Activated effector memory CD4-positive, alpha-beta T cell treated with anti-CD3 and anti-CD28 coated beads, Interleukin-2, amount 50 U/mL, for 16 hours (primary cell): ENCODE measurements at places on chromosomes 12 and 14.
A peak's percentile ranks its signal among the peaks of the same experiment; 100 is the strongest.

GRCh38 chr12:57983858-57984505 lies 42.6 kb downstream of the ATP23 start:
- DNase-seq, result no peak

DNA sequence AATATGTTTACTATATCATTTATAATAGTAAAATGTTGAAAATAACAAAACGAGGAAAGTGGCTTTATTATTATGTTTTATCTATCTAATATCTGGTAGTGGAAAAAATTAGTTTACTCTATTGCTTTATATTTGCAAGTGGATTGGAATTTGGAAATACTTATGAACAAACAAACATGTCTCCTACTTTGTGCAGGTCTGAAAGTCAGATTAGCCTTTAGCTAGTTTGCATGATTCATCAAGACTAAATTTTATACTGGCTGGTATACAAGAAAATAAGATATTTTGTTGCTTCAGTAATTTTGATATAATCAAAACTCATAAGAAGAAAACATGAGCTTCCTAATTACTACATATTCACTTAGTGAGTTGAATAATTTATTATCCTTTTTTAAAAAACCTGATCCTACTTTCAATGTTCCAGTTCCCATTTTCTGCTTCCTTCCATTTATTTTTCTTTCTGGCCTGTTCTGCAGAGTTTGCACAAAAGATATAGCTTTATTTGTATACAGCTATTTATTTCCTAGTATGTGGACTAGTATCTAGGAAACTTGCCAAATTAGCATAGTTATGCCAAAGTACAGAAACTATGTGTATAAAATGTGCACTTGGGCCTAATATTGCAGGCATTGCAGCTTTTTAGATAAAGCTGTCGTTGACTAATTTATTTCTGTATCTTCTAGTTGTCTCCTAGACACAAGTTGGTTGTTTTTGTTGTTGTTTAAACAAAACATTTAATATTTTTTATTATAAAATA lies 122.0 kb downstream of the AKAP6 start:
- DNase-seq, result no peak

- DNase-seq, result peak; percentile 64
Observed at GRCh38 chr12:117063162-117063911, 35.9 kb downstream of the TESC start.

DNA sequence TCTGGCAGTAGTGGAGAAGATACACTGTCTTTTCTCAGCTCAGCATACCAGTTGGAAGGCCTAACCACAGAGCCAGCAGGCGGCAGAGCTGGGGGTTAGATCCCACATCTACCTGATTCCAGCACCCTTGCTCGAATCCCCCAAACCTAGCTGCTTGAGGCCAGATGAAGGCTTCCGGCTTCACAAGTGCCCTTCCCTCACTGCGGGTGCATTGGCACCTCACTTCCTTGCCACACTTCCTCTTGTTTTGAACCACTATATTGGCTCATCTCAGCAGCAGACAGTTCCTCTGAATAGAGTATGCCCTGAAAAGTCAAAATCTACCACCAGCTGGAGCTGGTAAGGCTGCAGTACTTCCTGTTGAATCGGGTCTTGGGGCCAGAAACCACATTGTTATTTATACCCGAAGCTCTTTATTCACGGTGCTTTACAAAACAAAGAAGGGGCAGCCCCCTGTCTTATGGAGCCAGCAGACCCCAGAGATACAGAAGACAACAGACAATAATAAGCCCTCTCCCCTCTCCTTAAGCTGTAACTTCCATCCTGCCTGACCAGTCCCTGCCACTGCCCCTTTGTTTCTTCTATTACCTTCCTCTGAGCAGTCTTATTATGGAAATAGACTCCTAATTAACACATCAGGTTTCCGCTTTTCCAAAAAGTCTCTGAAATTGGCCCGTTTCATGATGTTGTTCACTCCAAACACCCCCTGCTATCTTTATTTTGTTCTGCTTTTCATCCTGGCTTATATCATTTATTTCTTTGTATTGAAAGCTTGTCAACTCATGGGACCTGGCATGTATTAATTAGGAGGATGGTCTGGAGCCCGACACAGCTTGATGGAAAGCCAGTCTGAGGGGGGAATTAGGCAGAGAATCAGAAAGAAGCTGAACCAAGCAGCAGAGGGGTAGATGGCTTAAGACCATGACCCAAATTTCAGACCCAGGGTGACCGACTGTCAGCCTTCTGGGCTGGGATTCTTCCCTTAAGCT lies 233.5 kb downstream of the EFCAB11 start:
- peak; percentile 84 for DNase-seq

GRCh38 chr14:103556946-103557758 lies 5.3 kb downstream of the BAG5 start:
- no peak for DNase-seq

- no peak for DNase-seq
Observed at GRCh38 chr12:69570000-69570516, 15.2 kb upstream of the CCT2 start.

DNA sequence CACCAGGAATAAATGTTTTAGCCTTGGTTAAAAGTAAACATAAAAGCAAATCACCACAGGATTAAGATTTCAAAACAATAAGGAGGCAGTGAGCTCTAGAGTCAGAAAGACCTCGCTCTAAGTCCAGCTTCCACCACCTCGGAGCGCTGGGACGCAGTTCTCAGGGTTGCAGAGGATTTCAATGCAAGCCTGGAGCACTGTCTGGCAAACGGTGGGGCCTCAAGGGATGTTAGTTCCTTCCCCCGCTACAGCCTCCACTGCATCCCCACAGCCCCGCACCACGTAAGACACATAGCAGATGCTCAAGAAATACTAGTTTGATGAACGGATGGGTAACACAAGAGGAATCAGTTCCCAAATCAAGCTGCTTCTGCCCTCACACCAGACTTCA lies 39.3 kb upstream of the TMCC3 start:
- no peak for DNase-seq

DNA sequence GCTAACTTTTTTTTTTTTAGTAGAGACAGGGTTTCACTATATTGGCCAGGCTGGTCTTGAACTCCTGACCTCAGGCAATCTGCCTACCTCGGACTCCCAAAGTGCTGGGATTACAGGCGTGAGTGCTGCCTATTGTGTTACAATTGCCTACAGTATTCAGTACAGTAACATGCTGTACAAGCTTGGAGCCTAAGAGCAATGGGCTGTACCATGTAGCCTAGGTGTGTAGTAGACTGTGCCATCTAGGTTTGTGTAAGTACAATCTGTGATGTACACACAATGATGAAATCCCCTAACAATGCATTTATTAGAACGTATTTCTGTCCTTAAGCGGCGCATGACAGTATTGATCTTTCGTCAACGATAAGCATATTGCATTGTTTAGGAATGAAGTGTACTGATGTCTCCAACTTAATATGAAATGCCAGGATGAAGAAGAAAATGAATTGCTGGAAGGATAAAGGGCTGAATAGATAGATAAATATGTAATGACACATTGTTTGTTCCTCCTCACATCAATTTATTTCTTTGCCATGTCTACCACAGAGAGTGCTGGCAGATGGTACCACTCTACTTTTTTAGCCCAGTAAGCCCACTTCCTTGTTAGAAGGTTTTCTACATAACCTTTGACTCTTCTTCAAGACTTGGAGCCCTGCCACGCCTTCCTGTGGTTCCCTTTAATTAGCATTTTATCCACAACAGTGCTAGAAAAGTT lies 467.5 kb downstream of the VRK1 start:
- no peak for DNase-seq

DNA sequence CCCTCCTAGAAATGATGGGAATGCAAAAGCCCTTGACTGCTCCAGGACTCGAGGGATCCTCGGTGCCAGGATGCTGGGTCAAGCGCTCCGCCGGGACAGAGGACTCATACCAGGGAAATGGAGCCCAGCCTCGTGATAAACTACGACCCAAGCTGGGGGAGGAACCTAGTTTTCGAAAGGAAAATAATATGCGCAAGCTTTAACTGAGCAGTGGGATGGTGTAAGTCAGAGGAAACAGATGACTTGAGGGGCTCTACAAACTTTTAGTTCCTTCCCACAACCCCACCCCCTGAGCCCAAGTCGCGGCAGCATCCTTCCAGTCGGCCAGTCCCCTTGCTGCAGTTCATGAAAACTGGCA lies 654 bp upstream of the SUPT16H start:
- no peak for DNase-seq

- DNase-seq, result no peak
Observed at GRCh38 chr14:75579338-75579864, 981 bp downstream of the FLVCR2 start.

DNA sequence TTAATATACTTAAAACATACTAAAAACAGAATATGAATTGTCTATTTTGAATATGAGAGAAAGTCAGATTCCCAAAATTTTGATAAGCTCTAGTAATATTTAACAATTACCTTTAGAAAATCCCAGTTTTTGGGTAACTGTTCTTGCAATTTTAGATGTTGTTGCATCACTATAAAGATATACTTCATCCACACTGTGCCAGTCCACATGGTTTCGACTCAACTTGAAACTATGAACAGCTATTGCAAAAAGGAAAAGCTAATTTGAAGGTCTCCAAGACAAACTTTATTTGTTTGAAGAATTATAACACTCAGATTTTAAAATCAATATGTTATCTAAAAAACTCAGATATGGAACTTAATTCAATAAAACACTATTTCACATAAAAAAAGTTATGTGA lies 59.9 kb downstream of the DDHD1 start:
- no peak for DNase-seq

- DNase-seq, result no peak
Observed at GRCh38 chr12:92735131-92735721, 32.4 kb downstream of the PLEKHG7 start.

GRCh38 chr14:59711080-59711479 lies 134.5 kb upstream of the CCDC175 start:
- no peak for DNase-seq

DNA sequence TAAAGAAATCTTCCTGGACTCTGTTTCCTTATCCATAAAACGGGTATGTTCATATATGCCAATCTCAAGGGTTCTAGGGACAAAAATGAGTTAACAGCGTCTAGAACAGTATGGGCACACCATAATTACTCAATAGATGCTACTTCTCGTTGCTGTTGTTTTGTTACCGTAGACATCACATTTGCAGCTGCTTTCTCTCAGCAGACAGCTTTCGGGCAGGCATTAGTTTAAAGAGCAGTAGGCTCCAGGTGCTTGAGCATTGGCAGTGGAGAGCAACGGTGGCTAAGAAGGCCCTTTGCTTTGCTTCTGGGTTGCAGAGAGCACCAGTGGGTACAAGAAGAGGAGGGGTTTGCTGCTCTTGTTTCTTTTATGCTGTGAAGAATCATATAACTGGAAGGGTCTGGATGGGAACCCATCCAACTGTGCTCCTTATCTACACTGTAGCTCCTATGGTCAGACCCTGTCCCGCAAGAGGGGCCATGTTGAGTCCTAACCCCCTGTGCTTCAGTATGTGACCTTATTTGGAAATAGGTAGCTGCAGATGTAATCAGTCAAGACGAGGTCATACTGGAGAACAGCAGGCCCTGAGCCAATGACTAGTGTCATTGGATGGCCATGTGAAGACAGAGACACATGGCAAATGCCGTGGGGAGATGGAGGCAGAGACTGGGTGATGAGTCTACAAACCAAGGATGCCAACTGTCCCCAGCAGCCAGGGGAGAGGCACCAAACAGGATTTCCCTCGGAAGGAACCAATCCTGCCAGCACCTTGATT lies 120.0 kb downstream of the RBM19 start:
- DNase-seq, result no peak

GRCh38 chr14:55904086-55904485 lies 214.1 kb upstream of the PELI2 start:
- DNase-seq, result no peak
